ENCODE measurements at places on chromosomes 7 and 10.

GRCh38 chr10:129467359-129468064 is 471 bp downstream of the MGMT start:
- DNase-seq, result no peak

GRCh38 chr7:107582875-107583274 is 2.8 kb downstream of the BCAP29 start:
- DNase-seq, result no peak

GRCh38 chr7:118872568-118872967 is 648.1 kb downstream of the ANKRD7 start:
- DNase-seq, result no peak

GRCh38 chr7:110010359-110010758 is 1080.6 kb upstream of the LRRN3 start:
- no peak for DNase-seq

- no peak for DNase-seq
These were observed 81.3 kb downstream of the RAPGEF5 start for GRCh38 chr7:22275661-22276060.

DNA sequence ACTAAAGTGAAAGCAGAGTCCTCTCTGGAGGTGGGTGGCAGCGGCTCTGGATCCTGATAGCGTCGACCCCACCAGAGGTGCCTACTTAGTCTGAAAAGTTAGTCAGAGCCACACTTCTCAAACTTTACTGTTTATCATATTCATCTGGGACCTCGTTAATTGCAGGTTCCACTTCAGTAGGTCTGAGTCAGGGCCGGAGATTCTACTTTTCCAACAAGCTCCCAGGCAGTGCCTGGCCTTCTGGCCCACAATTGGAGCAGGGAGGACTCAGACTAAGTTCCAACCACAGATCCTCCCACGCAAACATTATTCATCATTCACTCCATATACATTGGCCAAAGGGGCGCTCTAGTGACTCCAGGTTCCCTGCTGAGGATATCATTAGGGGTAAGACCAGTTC is 78.1 kb downstream of the VSTM4 start:
- no peak for DNase-seq

- DNase-seq, result no peak
These were observed 169.3 kb downstream of the GRID1 start for GRCh38 chr10:86197166-86197790.

DNA sequence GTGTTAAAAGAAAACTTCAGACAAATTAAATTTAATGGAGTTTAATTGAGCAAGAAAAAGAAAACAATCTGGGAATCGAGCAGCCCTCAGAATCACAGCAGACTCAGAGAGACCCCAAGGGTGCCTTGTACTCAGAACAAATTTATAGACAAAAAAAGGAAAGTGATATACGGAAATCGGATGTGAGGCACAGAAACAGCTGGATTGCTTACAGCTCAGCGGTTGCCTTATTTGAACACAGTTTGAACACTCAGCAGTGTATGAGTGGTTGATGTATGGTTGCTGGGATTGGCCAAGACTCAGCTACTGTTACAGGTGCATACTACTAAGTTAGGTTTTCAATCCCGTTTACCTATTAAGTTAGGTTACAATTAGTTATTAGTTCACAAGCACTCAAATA is 103.8 kb upstream of the LYZL1 start:
- no peak for DNase-seq

GRCh38 chr10:22086730-22087401 is 83.3 kb upstream of the DNAJC1 start:
- peak; percentile 70 for DNase-seq

DNA sequence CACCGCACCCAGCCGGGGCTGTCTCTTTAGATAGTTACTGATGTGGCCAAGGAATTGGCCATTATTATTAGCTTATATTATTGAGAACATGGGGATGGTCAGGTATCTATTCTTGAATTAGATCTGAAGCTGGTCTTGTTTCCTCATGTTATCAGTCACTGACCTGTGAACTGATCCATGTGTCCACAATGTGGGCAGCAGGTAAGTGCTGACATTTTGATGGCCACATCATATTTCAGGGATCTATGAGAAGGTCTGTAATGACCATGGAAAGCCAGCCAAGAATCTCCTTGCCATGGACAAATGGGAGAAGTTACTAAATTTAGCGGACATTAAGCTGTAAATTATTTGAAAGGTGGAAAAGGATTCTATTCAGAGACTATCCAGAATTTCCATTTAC is 61.4 kb downstream of the GBF1 start:
- DNase-seq, result no peak

DNA sequence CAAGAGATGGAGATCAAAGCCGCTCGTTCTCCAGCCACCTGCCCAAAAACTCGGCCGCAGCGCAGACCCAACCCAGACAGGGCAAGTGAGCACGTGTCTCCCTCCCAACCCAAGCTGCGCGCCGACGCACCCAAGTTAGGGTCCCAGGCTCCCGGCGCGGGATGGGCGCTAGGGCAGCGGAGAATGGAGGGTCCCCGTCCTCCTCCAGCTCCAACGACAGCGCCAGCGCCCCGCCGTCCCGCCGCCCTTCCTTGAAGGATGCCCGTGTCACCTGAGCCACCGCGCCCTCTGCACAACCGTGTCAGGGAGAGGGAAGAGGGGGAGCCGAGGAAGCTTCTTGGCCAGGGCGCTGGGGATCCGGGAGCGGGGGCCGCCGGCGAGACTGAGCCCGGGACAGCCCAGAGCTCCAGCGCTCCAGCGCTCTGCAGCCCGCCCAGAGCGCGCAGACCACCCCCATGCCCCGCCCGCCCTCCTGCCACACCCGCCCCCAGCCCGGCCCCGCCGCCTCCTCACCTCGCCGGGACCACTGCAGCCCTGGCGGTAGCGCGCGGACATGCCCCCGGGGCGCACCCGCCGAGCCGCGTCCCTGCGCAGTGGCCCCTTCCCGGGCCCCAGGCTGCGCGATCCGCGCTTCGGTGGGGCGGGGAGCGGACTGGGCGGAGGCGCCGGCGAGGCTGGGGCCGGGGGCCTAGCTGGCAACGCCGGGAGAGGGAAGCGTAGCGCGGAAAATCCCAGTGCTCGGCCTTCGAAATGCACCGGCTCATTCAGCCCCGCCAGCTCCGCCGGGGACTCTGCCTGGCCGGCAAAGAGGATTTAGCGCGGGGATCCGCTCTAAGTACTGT is at the start of gene SLC16A12:
Gene SLC16A12, minus strand, starts transcription at position 424 of the 842 bp plus-strand sequence. CDS start 73,016 bp downstream, outside the sequence.
- peak; percentile 43 for DNase-seq

DNA sequence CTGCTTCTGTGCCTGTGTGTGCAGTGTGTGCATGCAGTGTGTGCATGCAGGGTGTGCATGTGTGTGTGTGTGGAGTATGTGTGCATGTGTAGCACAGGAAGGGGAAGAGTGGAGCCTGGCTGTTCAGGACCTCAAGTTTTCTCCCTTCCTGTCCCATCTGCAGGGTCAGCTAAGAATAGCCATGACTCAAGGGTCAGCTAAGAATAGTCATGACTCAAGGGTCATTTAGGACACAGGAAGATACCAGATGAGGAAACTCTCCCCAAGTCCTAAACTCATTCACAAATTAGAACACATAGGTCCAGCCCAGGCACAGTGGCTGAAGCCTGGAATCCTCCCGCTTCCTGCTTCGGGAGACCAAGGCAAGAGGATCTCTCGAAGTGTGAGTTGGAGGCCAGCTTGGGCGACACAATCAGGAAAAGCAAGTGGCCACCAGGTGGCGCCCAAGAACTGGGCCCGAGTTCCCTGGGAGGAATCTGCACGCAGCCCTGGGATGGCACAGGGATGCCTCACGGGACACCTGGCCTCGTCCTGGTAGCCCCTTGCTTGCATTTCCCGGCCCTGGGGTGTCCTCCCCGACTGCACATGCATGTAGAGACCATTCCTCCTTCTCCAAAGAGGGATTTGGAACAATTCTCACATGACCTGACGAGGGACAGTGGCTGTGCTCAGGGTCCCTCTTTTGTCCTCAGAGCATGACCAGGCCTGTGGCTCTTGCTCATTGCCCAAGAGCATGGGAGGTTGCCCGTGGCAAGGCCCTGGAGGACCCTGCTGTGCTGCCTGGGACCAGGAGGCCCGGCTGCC is 21.4 kb upstream of the VOPP1 start:
- DNase-seq, result peak; percentile 79

- peak; percentile 39 for DNase-seq
These were observed 669 bp upstream of the AP5Z1 start for GRCh38 chr7:4774658-4775249.

GRCh38 chr7:46071601-46072000 is 150.5 kb upstream of the IGFBP3 start:
- DNase-seq, result no peak

DNA sequence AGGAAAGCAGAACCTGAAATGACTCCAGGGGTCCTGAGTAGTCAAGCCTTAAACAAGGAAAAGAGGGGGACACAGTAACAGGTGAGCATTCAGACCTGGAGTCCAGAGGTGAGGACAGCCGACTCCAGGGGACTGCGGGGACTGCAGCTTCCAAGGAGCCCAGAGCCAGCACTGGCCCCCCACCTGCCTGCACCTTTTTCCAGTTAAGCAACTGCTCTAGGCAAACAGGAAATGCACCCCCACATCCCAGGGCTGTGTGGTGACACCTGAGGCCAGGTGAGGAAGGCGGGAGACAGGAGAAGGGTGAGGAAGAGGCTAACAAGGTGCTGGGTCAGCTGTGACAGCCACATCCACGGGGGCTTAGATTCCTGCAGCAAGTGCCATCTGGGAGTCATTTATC is 20.1 kb upstream of the EN2 start:
- no peak for DNase-seq

DNA sequence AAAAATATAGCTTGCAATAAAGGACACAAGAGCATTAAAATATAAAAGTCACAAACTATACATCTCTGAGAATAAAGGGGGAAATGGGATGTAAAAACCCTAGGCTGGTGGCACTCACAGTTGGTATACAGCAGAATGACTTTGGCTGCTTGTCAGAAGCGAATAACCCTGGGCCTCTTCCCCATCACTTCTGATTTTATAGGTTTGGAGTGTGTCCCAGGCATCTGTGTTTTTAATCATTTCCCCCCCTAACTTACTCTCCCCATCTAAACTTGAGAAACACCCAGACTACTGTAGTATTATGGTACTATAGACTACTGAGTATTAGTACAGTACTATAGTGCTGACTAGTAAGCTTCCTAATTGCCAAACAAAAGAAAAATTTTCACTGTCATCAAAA is 1.8 kb upstream of the RPA3 start:
- DNase-seq, result no peak

GRCh38 chr7:54995610-54996363 is 23.0 kb upstream of the EGFR start:
- no peak for DNase-seq

GRCh38 chr7:44046321-44047061 is 2.0 kb downstream of the DBNL start:
- DNase-seq, result no peak

- no peak for DNase-seq
These were observed 21.0 kb downstream of the UCMA start for GRCh38 chr10:13213163-13213562.
